NCI-H1436 treated with DMSO at 0.1 percent for 48 hours (cell line): ENCODE measurements at places on chromosomes 6 and 20.

- no peak for DNase-seq
Measured at GRCh38 chr6:90209527-90209926, 87.1 kb downstream of the BACH2 start.

- DNase-seq = peak; percentile 16
Measured at GRCh38 chr20:8721098-8721497, 347.8 kb upstream of the PLCB4 start.

DNA sequence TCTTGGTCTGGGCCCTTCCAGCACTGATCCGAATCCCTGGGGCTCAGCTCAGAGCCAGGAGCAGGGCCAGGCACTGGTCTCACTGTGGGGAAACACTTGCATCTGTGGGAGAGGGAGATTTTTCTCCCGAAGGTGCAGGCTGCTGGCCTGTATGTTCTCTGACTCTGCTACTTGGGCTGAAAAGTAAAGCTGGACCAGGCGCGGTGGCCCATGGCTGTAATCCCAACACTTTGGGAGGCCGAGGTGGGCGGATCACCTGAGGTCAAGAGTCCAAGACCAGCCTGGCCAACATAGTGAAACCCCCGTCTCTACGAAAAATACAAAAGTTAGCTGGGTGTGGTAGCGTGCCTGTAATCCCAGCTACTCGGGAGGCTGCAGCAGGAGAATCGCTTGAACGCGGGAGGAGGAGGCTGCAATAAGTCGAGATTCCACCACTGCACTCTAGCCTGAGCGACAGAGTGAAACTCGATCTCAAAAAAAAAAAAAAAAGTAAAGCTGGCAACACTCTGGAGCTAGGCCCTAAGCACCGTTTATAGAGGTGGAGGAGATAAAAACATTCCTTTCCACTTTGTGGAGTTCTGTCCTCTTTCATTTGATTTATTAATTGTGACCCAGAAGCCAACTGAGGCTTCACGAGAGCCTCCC is 41.7 kb downstream of the JPH2 start:
- DNase-seq = no peak

DNA sequence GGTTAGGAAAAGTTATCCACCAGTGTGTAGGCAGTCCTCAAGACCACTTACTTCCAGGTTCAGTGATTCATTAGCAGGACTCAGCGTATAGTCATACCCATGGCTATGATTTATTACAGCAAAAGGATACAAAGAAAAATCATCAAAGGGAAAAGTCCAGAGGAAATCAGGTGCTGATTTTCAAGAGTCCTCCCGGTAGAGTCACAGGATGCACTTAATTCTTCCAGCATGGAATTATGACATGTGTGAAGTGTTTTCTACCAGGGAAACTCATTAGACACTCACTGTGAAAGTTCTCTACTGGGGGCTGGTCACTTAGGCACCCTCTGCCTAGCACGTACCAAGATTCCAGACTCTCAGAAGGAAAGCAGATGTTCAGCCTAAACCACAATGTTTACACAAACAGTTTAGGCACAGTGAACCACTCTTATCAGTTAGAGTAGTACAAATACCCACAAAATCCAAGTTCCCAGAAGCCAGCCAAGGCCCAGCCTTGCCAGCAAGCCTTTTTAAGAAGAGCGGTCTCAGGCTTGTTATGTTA is 10.2 kb downstream of the WFDC3 start:
- no peak for DNase-seq

- no peak for DNase-seq
Measured at GRCh38 chr6:129513471-129513870, 196.5 kb downstream of the ARHGAP18 start.

DNA sequence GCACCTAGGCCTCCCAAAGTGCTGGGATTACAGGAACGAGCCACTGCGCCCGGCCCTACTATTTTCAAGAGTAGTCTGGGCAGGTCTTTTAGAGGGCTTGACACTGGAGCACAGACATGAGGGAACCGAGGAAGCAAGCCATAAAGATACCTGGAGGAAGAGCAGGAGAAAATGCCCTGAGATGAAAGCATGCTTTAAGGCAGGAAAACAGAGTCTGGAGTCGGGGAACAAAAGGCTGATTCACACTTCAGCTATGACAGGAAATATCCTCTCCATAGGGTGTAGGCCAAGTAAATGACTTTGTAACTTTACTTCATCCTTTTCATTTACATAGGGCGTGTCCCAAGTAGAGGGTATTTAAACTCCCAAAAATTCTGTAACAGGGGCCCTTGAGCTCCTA is 4.3 kb upstream of the SERINC3 start:
- DNase-seq = no peak

GRCh38 chr6:158909938-158910337 is 90.1 kb downstream of the RSPH3 start:
- DNase-seq = no peak

DNA sequence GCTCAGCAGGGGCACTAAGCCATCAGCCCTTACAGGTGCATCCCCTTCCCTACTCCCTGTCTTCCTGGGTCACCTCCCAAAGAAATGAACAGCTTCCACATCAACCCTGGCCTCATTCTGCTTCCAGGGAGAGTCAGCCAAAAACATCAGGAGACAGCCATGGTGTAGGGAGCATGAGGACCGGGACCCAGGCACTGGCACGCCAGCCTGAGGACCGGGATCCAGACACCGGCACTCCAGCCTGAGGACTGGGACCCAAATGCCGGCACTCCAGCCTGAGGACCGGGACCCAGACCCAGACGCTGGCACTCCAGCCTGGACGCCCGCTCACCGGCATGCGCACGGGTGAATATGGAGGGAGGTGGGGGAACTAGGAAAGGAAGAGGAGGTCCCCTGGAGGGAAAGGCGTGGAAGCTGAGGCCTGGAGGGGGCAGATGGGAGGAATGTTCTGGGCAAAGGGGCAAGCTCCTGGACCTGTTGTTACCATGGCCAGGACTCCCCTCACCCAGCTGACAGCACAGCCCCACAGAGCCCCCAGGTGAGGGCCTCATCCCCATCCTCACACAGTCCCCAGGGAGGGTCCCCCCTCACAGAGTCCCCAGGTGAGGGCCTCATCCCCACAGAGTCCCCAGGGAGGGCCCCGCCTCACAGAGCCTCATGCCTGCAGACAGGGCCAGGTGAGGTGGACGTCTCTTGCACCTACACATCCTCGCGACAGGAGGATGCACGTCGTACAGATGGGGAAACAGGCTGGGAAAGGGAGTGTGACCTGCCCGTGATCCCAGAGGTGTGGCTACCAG is 26.0 kb upstream of the MRGBP start:
- DNase-seq = no peak

GRCh38 chr20:34468951-34469350 is 47.3 kb upstream of the DYNLRB1 start:
- no peak for DNase-seq

DNA sequence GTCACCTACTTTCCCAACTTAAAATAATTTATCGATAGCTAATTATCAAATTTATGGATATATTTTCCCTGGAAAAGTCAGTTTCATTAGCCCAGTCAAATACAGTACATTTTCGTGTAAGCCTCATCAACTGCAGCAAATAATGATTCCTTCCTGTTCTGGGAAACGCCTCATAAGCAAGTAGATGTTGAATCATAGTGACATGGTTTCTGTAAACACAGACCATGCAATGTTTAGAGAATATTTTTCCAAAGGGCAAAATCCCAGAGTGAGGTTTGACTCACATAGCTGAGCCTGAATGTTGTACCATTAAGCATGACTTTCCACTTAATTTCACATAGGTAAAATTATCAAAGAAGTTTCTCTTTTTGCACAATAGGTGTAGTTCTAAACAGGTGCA is 16.7 kb upstream of the VNN1 start:
- no peak for DNase-seq

- no peak for DNase-seq
Measured at GRCh38 chr6:39314273-39314795, at the start of gene KCNK17. TSS of gene KCNK17 (minus strand) at chr6:39314419. CDS start at chr6:39314320, 99 bp downstream.

DNA sequence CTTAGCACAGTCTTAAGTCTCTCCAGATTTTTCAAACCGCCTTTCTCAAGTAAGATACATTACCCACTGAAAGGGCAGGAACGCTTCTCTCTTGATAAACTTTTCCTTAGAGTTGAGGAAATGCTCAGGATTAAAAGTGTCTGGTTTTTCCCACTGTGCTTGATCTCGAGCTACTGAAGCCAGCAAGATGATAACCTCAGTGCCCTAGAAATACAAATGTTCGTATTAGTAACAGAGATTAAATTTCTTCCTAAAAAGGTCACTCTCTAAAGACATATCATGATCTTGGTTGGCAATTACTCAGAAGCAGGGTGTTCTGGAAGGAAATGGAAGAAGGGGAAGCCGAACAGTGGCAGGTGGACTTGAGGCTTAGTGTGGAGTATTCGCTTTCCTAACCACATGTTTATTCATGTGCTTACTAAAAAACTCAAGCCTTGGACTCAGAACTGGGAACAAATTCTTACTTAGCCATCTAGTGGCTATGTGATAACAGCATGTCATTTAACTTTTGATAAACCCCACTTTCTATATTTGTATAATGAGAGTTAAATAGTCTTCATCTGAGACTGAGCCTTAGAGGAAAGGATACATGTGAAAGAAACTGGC is 20.1 kb downstream of the C6orf141 start:
- no peak for DNase-seq

GRCh38 chr20:41632896-41633295 is 14.7 kb upstream of the CHD6 start:
- DNase-seq = no peak

DNA sequence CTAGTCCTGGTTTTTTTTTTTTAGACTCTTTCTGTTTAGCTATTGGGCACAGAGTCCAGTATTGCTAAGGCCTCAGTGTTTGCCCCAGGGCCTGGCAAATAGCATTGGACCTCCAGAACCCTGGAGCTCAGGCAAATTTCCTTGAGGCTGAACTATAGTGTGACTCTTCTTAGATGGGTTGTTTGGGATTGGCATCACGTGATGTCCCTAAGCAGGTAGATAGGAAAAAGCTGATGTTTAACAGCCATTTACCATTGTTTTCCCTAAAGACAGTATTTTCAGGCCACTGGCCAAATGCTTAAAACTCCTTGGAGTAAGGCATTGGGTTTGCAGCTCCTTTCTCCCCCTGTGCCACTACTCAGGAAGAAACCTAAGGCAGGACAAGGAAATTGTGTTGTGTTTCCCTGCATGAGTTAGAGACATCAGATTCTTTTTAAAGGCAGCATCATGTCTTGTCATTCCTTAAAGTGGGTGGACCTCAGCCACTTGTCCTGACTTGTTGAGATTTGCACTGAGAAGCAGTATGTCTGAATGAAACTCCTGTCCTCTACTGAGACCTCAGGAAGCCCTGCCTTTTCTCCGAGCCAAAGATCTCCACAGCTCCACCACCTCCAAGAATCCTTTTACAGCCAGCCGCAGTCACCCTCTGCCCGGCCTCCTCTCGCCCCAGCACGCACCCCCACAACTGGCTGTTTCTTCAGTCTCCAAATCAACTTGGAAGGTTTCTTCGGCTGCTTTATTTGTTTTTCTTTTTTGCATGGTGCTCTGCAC is 46.2 kb upstream of the RNF144B start:
- no peak for DNase-seq

GRCh38 chr6:120908767-120909166 is 425.5 kb downstream of the TBC1D32 start:
- no peak for DNase-seq

GRCh38 chr6:130147111-130147510 is 75.6 kb downstream of the SAMD3 start:
- DNase-seq = no peak

DNA sequence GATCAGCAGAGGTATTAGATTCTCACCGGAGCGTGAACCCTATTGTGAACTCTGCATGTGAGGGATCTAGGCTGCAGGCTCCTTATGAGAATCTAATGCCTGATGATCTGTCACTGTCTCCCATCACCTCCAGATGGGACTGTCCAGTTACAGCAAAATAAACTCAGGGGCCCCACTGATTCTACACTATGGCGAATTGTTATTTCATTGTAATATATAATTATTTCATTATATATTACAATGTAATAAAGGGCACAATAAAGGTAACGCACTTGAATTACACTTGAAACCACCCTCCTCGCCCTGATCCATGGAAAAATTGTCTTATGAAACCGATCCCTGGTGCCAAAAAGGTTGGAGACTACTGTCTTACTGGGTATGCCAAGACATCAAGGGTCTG is 18.6 kb downstream of the PRKN start:
- DNase-seq = no peak

GRCh38 chr20:21623074-21623780 is 82.2 kb upstream of the PAX1 start:
- no peak for DNase-seq

DNA sequence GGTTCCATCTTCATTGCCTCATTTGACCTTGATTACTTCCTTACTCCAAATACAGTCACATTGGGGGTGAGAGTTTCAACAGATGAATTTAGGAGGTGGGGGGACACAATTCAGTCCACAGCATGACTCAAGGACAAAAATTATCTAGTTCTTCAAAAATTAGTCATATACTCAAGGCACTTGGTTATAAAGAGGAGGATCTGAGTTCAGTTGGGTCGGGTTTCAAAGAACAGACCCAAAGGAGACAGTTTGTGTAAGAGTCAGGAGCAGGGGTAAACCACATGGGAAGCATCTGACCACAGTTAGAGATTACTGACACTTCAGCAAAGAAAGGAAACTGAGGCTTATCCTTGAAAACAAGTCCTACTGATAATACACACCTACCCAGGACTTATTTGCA is 138.0 kb downstream of the TBC1D7 start:
- DNase-seq = no peak

- DNase-seq = no peak
Measured at GRCh38 chr6:107607116-107607515, 117.2 kb downstream of the SOBP start.

DNA sequence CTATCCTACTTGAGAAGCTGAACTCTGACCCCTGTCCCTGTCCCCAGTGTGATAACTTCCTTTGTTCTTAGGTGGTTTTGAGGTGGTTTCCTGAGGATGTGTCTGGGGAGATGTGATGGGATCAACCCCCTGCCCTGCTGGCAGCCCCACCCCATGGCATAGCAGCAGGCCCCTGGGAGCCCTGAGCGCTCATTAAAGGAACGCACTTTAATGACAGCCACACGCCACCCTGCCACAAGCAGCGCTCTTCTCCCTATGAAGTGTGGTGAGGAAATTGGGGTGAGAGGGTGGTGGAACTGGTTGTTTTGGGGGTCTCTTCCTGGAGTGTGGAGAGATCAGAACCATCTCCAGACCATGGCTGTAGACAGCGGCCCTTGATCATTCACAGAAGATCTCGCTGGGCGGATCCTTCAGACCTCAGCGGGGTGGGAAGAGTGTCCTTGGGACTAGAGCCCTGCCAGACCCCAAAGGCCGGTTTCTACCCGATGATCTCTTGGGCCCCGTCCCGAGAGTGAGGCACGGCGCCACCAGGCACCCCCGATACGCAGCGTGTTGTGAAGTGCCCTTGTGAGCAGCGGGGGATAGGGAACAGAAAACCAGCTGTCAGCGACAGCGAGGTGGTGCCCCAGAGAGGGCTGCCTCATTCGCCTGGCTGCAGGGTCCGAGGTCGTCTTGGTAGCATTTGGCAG is 45.4 kb downstream of the SYNJ2 start:
- DNase-seq = no peak

DNA sequence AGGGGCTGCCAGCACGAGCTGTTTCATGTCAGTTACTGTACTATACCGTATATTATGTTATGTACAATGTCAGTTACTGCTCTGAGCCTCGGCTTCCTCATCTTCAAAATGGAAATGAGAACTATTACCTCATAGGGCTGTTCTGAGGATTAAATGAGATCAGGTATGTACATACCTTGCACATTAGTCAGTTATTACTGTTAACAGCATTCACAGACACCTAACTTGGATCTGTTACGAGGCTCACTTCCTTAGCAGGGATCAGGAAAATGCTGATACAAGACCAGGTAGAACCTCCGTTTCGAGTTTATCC is 69.7 kb upstream of the TBC1D7 start:
- DNase-seq = no peak
